MCF 10A (cell line): ENCODE measurements at places on chromosomes 2 and 18.

- DNase-seq = no peak
These were observed 217.0 kb upstream of the CXCR4 start for GRCh38 chr2:136334967-136335366.

DNA sequence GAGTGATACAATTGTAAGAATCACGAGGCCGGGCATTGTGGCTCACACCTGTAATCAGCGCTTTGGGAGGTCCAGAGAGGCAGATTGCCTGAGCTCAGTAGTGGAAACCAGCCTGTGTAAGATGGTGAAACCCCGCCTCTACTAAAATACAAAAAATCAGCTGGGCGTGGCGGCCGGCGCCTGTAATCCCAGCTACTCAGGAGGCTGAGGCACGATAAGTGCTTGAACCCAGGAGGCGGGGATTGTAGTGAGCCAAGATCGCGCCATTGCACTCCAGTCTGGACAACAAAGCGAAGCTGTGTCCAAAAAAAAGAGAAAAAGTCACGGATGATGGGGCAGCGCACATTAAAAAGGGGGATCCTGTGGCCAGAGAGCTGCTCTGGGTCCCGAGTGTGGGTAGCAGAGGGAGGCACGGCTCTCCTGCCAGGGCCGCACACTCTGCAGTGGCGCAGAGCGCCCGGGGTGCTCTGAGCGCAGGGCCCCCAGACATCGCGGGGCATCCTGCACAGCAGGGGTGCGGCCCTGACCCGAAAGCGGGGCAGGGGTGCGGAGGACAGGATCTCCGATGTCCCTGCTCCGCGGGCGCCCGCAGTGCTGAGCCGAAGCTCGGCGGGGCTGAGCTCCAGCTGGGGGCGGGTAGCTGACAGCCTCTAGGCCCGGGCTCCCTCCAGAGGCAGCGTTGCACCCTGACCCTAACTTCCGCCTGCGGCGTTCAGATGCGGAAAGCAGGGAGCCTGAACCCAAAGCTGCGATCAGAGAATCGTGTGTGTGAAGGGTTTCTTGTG is 30.4 kb upstream of the RAB6D start:
- DNase-seq = no peak

- peak; percentile 79 for DNase-seq
These were observed at the start of gene PLCD4 for GRCh38 chr2:218607436-218608115. PLCD4 (plus strand) TSS chr2:218607899; CDS start chr2:218615740, 7,841 bp downstream.

- DNase-seq = no peak
These were observed 25.6 kb downstream of the DNPEP start for GRCh38 chr2:219362072-219362471.

GRCh38 chr2:71102981-71103681 is 26.9 kb downstream of the MCEE start:
- peak; percentile 21 for DNase-seq

GRCh38 chr2:154140249-154141025 is 268.7 kb downstream of the GALNT13 start:
- peak; percentile 27 for DNase-seq

GRCh38 chr18:8709248-8710059 is 4.1 kb downstream of the MTCL1 start:
- DNase-seq = no peak
